Stimulated activated CD4-positive, alpha-beta T cell treated with anti-CD3 and anti-CD28 coated beads, Interleukin-1b, Interleukin-23, amount 100 ng/mL, for 1 hour (primary cell): ENCODE measurements at places on chromosomes 6 and 20.

GRCh38 chr6:46796848-46797580 lies 3.8 kb downstream of the MEP1A start:
- no peak for DNase-seq

DNA sequence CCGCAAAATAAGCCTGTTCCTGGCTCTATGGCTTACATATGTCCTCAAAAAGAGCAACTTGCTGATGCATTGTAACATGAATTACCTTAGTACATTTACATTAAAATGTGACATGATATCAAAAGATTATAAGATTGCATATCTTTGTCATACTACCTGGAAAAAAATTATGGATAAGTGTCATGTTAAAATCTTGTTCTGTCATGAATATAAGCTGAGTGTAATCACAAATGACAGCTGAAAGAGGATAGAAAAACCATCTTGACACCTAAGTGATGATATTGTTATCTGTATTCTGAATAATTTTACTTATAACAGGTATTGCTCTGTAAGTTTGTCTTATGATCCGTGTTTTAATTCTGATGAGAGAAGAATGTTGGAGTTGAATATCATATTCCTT lies 503.0 kb upstream of the RNF217 start:
- DNase-seq, result no peak

- DNase-seq, result peak; percentile 4
These were observed 264.3 kb upstream of the PLN start for GRCh38 chr6:118283766-118284165.

DNA sequence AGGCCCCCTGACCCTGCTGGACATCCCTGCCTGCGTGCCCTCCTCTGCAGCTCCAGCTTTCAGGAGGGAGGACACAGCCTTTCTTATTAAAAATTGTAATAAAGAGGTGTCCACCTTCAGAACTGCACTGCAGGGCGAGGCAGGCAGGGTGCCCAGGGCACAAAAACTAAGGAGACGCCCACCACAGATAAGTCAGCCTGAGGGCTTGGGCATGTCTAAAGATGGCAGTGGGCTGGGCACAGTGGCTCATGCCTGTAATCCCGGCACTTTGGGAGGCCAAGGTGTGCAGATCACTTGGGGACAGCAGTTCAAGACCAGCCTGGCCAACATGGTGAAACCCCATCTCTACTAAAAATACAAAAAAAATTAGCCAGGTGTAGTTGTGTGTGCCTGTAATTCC lies 7.0 kb upstream of the C20orf144 start:
- no peak for DNase-seq

DNA sequence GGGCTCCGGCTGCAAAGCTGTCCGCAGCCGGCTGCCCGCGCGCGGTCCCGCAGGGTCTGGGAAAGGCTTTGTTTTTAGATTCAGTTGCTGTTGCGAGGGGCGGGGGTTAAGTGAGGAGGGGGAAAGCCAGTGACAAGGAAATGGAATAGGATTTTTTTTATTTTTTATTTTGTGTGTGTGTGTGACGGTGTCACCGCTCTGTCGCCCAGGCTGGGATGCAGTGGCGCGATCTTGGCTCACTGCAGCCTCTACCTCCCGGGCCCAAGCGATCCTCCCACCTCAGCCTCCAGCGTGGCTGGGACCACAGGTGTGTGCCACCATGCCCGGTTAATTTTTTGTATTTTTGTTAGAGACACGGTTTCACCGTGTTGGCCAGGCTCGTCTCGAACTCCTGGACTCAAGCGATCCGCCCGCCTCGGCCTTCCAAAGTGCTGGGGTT lies 615 bp upstream of the UBE2J1 start:
- DNase-seq, result no peak

GRCh38 chr20:24620937-24621519 lies 151.6 kb downstream of the SYNDIG1 start:
- no peak for DNase-seq

GRCh38 chr6:13049666-13050254 lies 278.6 kb downstream of the TBC1D7 start:
- no peak for DNase-seq

- DNase-seq, result no peak
These were observed 940.5 kb upstream of the MANEA start for GRCh38 chr6:94636780-94637385.

DNA sequence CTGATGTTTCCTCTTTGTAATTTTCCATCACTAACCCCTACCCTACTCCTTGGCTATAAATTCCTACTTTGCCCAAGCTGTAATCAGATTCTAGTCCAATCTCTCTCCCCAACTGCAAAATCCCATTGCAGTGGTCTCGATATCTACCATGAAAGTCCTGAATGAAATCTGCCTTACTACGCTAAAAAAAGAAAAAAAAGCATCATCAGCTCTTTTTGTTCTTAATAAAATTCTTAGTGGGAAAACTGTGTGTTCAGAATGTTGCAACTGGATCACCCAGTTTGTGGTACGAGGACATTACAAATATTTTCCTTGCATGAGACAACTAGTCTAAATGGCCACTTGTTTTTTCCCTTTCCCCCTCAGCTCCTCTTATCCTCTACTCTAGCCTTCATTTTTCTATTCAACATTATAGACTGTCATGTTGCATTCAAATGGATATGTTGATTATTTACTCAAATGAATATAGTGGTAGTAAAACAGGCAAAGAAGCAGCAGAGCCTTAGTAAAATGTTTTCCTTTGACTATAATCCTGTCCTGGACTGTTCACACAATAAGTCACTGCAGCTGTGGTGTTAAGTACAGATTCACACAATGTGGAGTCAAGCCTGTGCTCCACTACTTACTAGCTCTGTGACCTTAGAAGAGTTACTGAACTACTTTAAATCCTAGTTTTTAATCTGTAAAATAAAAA lies 527.1 kb upstream of the MARCKS start:
- no peak for DNase-seq

- DNase-seq, result no peak
These were observed 54.8 kb downstream of the NFATC2 start for GRCh38 chr20:51487565-51488268.

- DNase-seq, result no peak
These were observed 7.3 kb downstream of the DLGAP4 start for GRCh38 chr20:36313476-36313875.

DNA sequence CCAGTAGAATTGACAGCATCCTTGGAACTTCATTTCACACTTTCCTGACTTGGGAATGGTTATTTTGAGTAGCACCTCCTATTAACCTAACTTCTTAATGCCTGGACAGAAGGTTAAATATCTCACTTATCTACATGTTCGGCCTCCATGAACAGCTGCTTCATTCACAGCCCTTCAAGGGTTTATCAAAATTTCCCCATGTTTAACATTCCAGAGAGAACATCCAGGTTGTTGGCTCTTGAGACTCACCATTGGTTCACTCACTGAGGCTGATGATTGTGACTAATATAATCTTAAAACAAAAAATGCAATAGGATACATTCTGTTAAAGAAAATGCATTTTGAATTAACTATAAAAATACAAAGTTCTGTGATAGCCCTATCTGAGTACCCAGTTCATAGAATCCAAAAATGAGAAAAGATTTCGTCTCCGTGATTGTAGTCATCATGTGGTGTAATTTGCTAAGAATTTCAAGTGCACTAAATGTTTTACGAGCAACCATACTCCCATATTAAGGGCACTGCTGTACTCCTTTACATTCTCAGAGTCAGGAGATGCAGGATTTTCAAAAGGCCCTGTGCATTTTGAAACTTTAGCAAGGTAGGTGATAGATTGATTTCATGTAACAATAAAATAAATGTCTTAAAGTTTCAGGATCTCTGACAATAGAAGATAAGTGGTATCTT lies 260.6 kb upstream of the TAB2 start:
- no peak for DNase-seq

GRCh38 chr6:28355743-28356665 lies 6.3 kb downstream of the ZKSCAN3 start:
- DNase-seq, result peak; percentile 23

DNA sequence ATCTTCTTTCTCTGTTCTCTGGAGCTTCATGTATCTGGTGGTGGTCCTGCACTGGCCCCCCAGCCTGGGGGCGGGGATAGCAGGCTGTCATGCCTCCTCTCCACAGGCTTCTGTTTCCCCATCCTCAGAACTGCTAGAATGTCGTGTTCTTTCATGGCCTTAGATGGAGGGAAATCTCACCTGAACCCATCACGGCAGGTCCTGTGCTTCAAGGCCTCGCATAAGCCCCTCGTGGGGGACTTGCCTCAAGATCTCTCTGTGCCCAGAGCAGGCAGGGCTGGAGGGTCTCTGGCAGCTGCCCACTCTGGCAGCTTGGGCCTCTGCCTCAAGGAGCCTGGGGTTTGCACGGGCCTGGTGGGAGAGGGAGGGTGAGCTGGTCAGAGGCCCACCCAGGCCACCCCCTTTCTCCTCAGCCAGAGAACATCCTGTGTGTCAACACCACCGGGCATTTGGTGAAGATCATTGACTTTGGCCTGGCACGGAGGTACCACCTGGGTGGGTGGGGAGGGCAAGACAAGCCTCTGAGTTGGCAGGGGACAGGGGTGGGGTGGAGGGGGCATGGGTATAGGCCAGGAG lies 11.3 kb downstream of the MYLK2 start:
- no peak for DNase-seq

DNA sequence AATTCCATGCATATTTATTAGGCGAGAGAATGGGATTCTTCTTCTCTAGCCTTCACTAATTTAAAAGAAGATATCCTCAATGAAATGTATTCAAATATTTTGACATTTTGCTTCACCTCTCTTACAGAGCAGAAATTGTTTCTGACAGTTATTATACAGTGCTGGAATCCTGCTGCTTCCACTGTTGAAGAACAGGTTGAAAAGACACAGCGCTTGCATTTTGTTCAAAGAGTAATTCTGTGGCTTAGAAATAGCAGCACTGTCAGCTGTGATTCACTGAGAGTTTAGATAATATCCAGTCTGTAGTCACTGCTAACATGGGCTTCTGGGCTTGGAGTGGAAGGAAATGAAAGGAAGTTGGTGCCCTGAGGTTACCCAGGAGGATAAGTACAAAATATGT lies 117.1 kb upstream of the FBXL4 start:
- no peak for DNase-seq

DNA sequence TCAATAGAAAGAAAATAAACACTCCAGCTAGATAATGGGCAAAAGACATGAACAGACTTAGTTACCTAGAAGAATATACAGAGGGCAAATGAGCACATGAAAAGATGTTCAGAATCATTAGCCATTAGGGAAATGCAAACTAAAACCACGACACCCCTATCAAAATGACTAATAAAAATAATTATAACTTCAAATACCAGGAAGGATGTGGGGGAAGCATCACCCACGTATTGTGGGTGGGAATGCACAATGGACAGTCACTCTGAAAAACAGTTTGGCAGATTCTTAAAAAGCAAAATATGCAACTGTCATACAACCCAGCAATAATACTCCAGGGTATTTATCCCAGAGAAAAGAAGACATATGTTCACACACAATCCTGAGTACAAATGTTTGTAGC lies 92.6 kb downstream of the DLL1 start:
- DNase-seq, result no peak

DNA sequence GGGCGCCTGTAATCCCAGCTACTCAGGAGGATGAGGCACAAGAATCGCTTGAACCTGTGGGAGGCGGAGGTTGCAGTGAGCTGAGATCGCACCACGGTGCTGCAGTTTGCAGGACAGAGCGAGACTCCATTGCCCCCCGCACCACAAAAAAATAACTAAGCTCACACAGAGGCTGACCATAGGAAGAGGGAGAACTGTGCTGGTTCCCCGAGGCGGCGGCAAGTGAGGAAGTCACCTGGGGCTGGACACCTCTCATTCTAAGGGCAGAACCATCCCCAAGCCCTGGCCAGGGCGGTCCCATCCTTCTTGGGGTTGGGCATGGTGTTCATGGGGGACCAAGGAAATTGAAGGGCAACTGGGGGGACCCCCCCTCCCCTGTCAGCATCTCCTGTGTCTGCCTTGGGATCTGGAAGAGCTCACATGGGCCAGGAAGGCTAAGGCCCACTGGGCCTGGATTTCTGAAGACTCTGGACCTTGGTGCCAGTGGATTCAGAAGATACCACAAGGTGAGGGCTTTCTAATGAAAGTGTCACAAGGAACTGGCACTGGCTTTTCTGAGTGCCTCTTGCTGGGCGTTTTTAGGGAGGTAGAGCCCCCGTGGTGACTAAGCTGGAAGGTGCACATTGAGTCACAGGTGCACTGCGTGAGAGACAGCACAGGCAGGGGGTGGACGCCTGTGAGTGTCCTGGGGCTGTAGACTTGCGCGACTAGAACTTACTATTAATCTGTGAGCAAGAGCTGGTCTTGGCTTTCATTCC lies 11.5 kb downstream of the IRF4 start:
- DNase-seq, result no peak

DNA sequence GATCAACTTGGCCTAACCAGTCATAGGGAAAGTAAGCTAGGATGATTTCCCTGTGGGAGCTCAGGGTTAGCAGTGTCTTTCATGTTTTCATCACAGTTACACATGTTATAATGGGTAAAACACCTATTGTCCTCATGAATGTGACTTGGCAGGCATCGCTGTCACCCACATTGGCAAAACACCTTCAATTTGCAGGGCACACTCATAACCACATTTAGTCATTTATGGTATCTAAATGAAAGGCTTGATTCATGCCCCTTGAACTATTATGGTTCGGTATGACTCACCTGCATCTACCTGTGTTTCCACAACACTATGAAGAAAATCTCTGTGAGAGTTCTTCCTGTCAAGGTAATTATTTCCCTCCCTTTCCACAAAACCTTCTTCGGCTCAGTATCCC lies 49.2 kb downstream of the FRK start:
- no peak for DNase-seq

GRCh38 chr20:6863355-6863754 lies 95.9 kb downstream of the BMP2 start:
- no peak for DNase-seq

GRCh38 chr6:106167096-106167814 lies 81.1 kb downstream of the PRDM1 start:
- no peak for DNase-seq

DNA sequence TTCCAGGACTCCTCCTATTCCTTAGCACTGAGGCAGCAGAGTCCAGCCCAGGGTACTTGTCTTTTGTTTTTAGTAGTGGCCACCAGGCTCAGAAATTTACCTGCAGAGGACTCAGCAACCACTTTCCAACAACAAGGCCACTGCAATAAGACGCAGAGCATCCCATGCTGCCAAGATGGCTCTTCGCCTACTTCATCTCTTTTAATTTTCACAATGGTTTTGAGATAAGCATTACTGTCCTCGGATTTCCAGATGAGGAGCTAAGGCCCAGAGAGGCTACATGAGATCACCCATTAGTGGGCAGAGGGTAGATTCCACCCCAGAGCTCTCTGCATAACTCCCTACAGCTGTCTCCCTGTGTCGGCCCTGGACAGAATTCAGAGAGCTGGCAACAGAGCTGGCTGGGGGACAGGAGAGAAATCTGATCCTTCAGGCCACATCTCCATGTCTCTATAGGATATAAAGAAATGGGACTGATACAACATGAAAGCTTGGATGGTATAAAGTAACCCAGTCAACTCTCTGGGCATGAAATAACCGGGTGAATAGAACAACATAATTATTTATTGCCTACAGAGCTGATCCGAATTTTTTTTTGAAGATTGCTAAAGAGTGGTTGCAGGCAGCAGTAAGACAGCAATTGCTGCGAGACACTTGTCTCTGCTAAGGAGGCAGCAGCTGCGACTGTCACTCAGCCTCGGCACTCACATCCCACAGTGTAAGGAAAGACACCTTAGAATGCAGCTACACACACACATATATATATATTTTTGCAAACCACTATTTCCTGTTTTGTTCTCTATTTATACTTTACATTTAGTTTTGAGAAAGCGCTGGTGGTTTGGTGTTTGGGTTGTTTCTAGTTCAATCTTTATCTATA lies 37.2 kb downstream of the SCML4 start:
- no peak for DNase-seq
